Pulmonary artery endothelial cell (primary cell): ENCODE measurements at places on chromosomes 7 and 10.

DNA sequence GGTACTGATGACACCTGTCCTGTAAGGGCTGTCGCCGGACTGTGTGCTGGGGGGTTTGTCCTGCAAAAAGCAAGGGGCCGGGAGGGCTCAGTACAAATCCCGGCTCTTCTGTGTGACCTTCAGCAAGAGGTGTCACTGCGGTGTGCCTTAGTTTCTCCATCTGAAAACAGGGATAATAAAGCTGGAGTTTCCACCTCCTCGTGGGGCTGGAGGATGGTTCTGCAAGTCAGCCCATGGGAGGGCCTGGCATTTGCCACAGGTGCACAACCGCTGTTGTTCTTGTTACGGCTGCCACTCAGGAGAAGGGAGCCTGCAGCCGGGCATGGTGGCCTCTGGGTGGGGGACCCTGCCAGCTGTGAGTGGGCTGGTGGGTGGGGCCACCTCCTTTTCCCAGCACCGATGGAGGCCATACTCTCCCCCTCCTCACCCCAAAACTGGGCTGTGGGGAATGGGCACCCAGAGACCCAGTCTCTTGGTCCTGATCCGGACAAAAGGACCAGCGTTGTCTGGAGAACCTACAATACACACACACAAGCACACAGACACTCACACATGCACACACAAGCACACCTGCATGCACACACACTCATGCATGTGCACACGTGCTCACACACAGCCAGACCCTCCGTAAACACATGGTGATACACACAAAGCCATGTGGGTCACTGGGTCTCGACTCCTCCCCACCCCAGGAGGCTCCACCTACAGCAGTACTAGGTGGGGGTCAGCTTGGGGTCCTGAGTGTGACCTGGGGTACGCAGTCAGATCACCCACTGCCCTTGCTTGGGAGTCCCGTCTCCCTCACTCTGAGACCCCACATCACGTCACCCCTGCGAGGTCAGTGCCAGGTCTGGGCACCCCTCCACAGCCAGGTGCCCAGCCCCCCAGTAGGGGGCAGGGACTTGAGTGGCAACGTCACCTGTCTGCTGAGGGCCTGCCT, 34.1 kb downstream of the ELFN1 start:
- no peak for DNase-seq

GRCh38 chr10:3048119-3049019, 19.0 kb upstream of the PFKP start:
- no peak for DNase-seq

DNA sequence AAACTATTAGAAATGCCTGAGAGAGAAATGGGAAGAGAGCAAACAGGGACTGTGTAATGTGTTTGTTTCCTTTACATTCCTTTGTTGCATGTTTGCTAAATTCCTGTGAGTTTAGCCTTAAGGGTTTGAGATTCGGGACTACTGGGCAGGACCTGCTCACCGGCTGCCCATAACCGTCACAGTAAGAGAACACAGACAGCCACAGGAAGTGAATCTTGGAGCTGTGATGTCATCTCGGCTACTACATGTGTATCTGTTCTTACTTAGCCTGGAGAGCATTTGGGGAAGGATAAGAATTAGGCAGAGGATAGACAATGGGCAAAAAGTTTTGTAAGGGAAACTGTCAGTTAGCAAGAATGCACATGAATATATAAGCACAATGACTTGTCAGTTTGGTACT, 485.1 kb upstream of the KLF6 start:
- DNase-seq = no peak

GRCh38 chr10:76086761-76087639, 655.6 kb downstream of the LRMDA start:
- DNase-seq = no peak

DNA sequence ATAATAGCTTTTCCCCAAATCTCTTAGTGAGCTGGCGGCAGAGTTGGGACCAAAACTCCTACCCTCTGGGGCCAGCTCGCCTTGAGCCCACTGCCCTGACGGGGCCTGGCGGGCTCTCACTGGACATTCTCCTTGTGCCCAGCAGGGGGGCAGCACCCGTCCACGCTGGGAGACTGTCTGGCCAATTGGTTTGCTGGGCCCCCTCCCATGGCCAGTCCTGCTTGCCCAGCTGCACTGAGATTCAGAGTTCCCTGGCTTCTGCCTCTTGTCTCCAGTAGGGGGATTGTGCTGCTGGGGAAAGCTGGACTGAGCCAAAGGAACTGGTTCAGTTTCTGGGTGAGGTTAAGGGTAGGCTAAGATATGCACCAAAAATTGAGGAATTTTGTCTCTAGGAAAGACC, 59.8 kb downstream of the RAMP3 start:
- no peak for DNase-seq

- DNase-seq = no peak
Observed at GRCh38 chr10:77397103-77397502, 240.5 kb downstream of the KCNMA1 start.

DNA sequence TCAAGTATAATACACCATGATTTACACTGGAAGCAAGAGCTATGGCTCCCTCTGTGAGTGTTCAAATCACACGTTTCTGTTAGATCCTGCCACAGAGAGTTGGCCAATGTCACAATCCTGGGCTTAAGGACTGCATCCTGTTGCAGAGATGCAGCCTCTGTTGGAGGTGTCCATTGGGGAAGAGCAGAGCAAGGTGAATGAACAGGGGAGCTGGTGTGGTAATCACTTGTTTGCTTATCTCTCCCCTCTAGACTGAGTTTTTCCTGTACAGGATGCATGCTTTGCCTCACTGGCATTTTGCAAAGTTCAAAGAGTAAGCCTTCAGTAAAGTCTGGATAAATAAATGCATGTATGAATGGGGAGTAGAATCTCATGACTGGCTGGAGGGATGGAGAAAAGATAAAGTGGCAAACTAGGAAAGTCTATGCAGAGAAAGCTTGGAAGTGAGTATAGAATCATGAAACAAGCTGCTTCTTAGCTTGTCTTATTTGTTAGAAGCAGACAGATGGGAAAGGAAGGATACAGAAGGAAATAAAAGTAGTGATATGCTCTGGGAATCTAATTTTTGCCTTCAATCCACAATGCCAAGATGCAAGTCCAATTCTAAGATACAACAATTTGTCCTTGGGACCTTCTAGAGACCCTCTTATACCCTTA, 605.9 kb downstream of the KCNMA1 start:
- DNase-seq = no peak
